Activated T-helper 9 cell treated with anti-CD3 and anti-CD28 coated beads, Interleukin-2, amount 50 U/mL, for 16 hours (primary cell): ENCODE measurements at places on chromosomes 11 and 22.

DNA sequence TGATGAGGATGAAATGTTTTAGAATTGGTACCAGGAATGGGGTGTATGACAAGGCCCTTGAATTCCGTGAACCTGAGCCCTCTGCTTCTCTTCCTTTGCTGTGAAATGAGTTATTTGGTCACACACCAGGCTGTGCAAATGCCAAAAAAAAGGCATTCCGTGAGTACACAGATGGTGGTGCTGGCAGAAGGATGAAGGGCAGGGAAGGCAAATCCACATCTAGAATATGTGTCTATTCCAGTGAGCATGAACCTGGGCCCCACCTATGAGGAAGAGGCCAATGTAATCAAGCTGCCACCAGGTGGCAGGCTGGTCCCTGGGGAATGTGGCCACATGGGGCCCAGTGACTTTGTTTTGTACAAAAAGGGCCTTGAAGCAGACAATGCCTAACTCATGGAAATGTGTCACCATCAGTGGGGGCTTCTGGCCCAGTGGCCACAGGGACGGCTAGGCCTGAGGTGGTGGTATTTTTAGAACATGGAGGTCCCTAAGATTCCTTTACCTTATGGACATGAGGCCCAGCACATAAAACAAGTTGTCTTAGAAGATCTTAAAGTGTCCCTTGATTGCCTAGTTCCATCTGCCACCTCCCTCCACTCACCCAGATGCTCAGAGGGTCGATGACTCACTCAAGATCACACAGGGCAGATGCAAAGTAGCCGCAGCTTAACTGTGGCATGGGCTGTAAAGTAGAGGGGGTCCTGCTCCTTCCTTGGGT is 3.9 kb upstream of the RNF215 start:
- peak; percentile 66 for DNase-seq

GRCh38 chr22:26395926-26396325 is 33.1 kb upstream of the ASPHD2 start:
- DNase-seq = no peak

DNA sequence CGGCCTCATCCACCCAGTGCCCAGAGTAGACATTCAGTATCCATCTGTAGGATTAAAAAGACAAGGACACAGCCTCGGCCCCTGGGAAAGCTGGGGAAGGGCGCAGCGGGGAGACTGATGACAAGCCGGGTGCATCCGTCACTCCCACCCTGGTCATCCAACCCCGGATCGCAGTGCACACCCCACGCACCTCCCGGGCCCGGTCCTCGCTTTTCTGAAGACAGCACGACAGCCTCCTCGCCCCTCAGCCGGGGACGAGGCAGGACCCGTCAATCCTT is 1.1 kb downstream of the FCHSD2 start:
- no peak for DNase-seq

DNA sequence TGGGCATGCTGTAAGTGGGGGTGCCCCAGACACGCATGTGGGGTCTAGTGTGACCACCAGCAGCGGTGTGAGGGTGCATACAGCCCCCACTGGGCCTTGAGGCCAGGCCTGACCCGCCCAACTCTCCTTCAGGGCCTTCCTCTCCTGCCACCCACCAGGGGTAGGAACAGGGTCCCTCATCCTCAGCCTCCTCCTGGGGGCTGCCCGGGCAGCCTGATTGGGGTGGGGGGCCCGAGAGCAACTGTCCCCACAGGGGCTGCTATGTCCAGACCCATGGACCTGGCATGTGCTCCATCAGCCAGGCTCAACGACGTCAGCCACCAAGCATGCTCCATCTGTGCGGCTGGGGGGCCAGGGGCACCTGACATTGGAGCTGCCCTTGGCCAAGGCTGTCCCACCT is 27.2 kb downstream of the RTN4R start:
- no peak for DNase-seq

DNA sequence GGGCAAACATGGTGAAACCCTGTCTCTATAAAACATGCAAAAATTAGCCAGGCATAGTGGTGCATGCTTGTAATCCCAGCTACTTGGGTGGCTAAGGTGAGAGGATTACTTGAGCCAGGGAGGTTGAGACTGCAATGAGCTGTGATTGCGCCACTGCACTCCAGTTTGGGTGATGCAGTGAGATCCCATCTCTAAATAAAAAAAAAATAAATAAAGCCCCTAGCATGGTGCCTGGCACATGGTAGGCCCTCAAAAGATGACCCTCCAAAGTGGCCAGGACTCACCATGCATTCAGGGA is 74.6 kb downstream of the PTPRJ start:
- no peak for DNase-seq

GRCh38 chr11:16774936-16775613 is 36.6 kb downstream of the C11orf58 start:
- DNase-seq = no peak

DNA sequence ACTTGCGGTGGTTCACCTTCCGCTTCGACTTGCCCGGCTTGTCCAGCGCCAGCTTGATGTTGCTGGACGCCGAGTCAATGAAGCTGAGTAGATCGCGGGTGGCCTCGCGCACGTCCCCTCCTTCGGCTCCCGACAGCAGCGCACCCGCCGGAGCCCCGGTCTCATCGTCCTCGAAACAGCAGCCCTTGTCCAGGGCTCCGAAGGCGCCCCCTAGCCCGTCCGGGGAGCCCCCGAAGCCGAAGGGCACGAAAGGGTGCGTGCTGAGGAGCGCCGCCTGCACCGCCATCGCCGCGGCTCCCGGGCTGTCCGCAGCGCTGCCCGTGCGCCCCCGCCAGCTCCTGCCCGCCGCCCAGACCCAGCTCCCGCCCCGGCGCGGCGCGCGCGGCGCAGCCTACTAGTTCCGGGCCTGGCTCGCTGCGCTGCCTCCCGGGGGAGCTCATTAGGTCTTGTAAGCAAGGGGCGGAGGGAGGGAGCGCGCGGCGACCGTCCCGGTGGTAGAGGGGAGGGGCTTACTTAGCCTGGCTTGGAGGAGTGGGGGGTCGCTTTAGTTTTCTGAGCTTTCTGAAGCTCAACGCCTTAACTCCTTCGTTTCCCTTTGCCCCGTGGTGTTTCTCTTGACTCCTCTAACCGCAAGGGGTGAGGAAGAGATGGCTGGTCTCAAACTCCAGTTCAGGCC is at the start of gene FAM181B:
FAM181B (minus strand) TSS at position 421 of the 676 bp plus-strand sequence; CDS start at position 286, 135 bp downstream.
- DNase-seq = no peak

DNA sequence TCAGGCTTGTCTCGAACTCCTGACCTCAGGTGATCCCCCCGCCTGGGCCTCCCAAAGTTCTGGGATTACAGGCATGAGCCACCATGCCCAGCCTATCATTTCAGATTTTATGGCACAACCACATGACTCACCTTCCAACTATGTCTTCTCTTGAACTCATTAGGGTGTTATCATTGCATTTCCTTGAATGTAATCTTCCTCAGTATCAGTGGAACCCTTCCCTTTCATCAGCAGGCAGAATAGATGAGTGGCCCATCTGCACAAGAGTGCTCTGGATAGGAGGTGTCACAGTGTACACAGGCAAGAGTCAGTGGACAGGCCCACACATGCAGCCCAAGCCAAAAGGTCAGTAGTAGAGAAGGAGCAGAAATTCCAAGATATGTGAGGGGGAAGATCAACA is 29.1 kb upstream of the AQP11 start:
- no peak for DNase-seq

- DNase-seq = no peak
Observed at GRCh38 chr11:126821827-126822226, 178.7 kb downstream of the KIRREL3 start.

DNA sequence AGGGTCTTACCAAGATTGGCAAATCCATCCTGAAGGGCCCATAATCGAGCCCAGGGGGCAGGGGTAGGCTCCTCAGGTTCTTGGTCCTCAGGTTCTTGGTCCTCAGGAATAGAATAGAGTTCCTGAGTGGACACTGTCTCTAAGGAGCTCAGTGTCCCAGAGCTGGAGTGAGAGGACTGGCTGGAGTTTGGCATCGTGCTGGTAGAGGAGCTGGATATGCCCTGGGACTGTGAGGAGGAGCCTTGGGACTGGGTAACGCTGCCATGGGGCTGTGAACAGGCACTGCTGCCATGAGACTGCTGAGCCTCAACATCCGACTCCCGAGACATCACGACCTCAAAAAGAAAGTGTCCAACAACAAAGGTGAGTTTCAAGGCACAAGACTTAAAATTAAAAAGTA is 7.2 kb downstream of the CHEK2 start:
- DNase-seq = no peak

- peak; percentile 12 for DNase-seq
Observed at GRCh38 chr22:23591201-23591791, 11.2 kb upstream of the IGLL1 start.
